T-helper 1 cell (primary cell): ENCODE measurements at places on chromosomes 12 and 14.

DNA sequence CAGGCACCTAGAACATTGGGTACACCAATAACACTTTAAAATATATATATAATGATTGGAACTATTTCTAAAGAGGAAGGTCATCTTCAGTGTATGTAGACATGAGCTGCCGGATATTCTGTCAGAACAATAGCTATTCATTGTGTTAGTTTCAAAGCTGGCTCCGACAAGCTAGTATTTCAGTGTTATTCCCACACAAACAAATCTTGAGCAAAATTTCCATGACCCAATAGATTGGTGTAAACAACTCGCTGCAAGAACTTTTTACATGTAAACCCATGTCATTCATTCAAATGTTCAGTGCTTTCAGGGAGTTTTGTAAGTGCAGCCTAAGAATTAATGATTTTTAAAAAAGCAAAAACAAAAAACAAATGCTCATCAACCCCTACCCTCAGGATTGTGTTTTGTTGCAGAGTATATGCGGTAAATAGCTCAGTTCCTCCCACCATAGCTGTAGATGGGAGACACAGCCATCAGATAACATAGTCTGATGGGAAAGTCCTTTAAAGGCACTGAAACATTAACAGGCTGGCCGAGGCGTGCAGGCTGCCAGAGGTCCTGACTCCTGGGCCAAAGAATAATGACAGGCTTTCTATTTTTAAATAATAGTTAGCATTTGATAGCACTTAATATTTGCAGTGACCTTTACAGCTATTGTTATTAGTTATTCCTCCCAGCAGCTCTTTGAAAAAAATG lies 150.3 kb upstream of the ARHGAP5 start:
- DNase-seq = no peak

GRCh38 chr12:124401704-124402221 lies 106.9 kb downstream of the RFLNA start:
- DNase-seq = no peak

- no peak for DNase-seq
Measured at GRCh38 chr14:31705731-31706130, 144.5 kb downstream of the NUBPL start.

- no peak for DNase-seq
Measured at GRCh38 chr14:61460718-61461611, 139.6 kb downstream of the PRKCH start.

DNA sequence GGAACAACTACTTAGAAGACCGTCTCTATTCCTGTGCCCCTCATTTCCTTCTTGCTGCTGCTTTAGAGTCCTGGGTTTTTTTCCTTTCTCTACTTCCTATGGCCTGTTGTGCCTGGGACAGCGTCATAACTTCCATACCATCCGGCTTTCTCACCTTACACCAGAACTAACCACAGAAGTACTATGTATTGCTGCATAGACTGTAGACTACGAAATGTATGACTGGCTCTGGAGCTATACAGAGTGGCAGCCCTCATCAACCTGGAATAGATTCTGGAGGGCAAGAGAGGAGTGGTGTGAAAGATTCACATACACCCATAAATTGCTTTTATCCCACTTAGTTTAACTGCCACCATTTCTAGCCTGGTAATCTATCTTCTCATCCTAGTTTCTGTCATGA lies 16.9 kb upstream of the SRP54 start:
- no peak for DNase-seq

DNA sequence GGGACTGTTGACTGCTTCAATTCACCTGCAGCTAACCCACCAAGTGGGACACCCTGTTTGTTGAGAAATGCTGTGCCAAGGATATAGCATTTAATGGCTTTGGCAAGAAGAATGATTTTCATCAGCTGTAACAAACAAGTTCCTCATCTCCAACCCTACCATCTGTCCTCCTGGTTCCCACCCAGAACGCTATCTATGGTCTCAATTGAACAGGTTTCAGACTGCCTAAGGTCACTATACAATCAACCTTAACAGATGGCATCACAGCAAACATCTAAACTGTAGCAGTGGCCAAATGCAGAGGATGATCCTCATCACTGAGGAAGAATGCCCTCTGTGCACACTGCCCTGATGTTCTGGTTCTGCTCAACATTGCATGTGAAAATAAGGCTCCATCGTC lies 546.2 kb upstream of the FOXG1 start:
- no peak for DNase-seq

GRCh38 chr12:102669056-102669455 lies 188.7 kb upstream of the IGF1 start:
- DNase-seq = no peak

DNA sequence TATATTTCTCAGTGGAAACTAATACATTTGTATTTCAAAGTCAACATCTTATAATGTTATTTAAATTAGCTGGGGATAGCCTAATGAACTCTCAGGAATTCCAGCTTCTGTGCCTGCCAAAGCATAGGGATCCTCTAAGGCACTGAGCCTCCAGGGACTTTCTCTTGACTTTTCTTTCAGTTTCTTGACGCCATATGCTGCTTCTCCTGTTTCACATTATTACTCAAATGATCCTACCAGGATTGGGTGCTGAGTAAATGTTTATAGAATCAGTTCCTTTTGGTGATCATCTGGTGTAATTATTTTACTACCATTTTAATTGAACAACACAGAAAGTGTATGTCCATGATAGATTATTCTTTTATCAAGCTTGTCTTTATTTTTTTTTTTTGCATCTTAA lies 7.9 kb downstream of the METTL25 start:
- no peak for DNase-seq

DNA sequence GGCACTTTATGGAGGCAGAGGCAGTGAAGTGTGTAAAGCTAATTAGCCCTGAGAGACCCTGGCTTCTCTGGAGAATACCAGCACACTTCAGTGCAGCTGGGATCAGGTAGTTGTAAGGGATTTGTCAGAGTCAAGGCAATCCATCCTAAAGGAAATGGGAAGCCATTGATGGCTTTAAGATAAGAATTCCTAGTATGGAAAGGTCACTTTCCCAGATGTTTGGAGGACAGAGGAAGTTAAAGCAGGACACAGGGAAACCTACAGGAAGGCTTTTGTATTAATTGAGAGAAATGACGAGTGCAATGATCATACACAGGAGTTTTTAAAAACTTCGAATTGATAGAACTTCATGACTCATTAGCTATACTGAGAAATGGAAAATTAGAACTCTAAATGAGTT lies 254.4 kb downstream of the SLC16A7 start:
- DNase-seq = no peak

GRCh38 chr14:78157494-78158437 lies 12.4 kb upstream of the NRXN3 start:
- DNase-seq = no peak

- no peak for DNase-seq
Measured at GRCh38 chr12:19498099-19498498, 58.8 kb downstream of the AEBP2 start.

GRCh38 chr14:37318938-37319337 lies 121.2 kb downstream of the MIPOL1 start:
- DNase-seq = no peak

GRCh38 chr14:75047506-75047905 lies 3.8 kb downstream of the MLH3 start:
- no peak for DNase-seq

DNA sequence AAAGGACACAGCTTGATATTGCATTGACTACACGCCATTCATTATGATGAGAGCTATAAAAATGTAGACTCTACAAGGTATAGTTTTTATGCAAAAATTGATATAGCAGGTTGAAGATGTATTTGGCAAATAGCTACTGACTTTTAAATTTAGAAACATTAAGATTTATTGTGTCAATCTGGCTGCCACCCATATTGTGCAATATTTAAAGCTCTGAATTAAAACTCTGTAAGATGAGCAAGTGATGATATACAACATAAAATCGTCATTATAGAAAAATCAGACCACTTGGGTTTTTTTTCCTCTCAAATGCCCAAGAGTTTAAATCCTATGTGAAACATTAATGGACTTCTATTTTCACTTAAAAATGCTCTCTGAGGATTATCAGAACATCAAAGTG lies 36.8 kb upstream of the E2F7 start:
- DNase-seq = no peak

- DNase-seq = no peak
Measured at GRCh38 chr12:5201554-5202218, 158.0 kb downstream of the KCNA5 start.

GRCh38 chr12:87163122-87163521 lies 866.1 kb downstream of the C12orf50 start:
- no peak for DNase-seq

DNA sequence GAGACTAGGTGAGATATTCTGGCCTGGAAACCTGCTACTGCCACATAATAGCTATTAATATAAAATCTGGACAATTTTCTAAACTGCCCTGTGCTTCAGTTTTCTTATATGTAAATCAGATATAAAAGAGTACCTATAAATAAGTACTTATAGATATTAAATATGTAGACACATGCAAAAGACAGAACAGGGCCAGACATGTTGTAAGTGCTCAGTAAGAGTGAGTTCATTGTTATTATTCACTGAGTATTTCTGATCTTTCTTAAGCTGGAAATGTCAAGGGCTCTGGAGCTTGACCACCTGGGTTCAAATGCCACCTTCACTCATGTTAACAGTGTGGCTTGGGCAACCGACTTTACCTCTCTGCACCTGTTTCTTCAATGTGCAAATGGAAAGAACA lies 179.8 kb downstream of the GALC start:
- DNase-seq = no peak

DNA sequence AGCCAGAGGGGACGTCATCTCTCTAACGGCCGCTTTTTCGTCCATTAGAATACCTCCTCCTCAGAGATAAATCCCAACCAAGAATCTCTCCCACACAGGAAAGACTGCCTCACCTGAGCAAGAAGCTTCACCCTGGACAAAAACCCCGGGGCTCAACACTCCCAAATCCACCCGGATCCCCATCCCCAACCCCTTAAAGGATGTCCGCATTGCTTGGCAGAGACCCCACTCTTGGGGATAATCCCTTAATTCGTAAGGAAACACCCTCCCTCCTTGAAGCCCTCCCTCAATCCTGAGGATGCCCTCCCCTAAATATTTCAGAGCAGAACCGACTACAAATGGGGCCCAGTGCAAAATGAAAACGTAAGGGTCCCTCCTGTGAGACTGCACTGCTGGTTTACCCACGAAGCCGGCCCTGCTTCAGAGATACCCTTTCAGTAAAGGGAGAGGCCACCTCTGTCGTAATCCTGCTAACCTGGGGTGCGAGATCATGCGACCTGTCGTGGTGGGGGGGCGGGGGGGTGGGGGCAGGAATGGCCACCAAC lies 655 bp upstream of the DYNLL1 start:
- no peak for DNase-seq

DNA sequence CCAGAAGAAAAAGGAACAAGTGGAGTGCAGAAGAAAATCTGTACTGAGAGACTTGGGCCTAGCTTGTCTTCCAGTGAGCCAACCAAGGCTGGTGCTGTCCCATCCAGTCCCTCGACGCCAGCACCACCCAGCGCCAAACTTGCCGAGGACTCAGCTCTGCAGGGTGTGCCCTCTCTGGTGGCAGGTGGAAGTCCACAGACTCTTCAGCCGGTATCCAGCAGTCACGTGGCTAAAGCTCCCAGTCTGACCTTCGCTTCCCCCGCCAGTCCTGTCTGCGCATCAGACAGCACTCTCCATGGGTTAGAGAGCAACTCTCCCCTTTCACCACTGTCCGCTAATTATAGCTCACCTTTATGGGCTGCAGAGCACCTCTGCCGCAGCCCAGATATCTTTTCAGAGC lies 15.6 kb downstream of the CIPC start:
- DNase-seq = no peak

- DNase-seq = no peak
Measured at GRCh38 chr12:65364046-65364445, 85.6 kb downstream of the MSRB3 start.

DNA sequence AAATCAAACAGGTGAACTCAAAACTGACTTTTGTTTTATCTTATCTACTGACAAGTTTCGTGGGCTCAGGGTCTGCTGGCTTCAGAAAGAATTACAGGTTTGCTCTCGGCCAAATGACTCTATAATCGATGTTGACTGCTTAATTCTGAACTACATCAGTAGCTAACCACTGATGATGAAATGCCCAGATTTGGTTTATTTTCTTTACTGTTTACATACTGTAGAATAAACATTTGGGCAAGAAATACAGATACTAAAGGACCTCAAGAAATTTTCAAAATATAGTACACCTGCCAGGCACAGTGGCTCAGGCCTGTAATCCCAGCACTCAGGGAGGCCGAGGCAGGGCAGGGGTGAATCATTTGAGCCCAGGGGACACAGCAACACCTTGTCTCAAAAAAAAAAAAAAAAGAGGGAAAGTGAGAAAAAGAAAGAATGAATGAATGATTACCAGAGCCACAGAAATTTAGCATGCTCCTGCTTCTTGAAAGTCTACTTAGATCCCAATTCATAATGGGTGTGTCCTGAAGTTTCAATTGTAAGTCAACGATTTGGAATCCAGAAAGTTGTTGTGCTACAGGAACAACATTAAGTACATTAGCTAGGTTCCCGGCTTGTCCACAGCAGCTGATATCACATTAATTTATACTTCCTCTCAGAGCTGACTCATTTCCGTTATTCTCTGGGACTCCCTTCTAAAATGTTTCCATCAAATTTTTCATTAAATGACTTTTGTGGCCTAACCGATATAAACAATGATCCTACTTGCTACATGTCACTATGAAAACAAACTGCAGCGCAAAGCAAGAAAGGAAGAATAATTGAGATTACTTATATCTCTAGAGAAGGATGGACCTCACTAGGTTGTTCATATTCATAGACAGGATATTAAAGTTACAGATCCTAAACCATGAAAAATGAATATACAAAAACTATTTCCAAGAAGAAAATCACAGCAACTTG lies 134.3 kb downstream of the MED13L start:
- no peak for DNase-seq

DNA sequence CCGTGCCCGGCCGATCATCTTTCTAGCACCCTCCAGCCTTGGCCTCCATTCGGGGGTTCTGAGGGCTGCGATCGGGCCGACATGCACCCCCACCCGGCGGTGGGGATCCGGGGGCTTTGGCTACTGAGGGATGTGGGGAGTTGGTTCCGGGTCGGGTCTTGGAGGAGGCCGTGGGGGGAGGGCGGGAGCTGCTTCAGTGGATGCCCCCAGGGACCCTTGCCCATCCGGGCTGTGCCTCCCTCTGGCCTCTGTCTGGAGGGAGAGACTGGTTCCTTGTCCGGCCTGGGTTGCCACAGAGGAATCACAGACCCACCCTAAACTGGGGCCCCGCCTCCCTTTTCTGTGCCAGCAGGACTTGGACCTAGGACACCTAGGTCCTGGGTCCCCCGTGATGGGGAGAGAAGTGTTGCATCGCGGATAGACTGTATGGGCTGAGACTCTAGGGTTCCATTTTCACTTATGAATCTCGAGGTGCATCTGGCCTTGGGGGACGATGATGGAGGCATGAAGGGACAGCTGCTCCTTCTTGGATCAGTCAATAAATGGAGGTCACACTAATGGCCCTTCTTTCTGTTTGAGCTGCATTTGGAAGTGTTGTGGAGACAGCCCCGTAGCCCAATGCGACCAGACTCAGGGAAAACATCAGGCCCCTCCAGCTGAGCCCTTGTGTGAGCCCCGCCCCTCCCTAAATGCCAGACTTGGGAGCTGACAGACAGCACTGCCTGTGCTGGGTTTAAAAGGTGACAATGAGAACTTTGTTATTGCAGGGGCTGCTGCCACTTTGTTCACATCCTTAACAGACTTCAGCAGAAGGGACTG lies 577 bp downstream of the DTX3 start:
- no peak for DNase-seq

- no peak for DNase-seq
Measured at GRCh38 chr14:96267336-96267735, 11.3 kb downstream of the BDKRB1 start.
